ENCODE measurements at places on chromosomes 13 and 19.

GRCh38 chr19:35736913-35737886 is 5.1 kb downstream of the IGFLR1 start:
- no peak for DNase-seq

- no peak for DNase-seq
These were observed 525.2 kb downstream of the LIG4 start for GRCh38 chr13:107690181-107690580.

GRCh38 chr13:64662887-64663593 is 2567.1 kb downstream of the PCDH9 start:
- no peak for DNase-seq

- DNase-seq, result no peak
These were observed 44.5 kb upstream of the SPACA7 start for GRCh38 chr13:112331675-112332074.

DNA sequence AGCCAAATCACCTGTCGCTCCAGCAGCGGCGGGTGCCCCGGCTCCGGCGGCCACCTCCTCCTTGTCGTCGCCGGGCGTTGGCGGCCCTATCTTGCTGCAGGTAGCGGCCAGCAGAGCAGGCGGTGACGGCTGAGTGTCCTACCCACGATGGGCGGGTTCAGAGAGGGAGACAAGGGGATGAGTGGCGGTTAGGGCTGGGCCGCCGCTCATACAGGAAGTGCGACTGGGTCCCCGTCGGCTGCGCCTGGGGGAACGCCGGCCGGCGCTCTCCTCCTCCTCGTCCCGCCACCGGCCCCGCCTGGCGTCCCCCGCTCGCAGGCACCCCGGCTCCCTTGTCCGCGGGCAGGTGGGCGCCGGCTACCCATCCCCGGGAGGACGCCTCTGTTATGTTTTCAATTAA is 1692.0 kb downstream of the SLITRK5 start:
- no peak for DNase-seq

DNA sequence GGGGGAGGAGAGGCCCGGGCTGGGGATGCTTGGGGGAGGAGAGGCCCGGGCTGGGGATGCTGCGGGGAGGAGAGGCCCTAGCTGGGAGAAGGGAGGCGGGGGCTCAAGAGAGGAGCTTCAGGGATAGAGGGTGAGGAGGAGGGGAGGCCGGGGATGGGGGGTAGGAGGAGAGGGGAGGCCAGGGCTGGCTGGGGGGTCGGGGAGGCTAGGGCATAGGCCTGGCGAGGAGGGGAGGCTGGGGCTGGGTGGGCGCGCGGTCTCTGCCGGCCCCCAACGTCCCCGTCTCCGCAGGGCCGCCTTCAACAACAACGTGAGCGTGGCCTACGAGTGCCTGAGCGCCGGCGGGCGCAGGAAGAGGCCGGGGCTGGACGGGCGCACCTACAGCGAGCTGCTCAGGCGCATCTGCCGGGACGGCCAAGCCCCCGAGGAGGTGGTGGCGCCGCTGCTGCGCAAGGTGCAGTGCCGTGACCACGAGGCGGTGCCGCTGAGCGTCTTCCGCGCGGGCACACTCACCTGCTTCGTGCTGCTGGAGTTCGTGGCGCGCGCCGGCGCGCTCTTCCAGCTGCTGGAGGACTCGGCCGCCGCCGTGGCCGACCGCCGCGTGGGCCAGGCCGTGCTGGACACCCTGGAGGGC is 11.4 kb downstream of the TPGS1 start:
- no peak for DNase-seq

DNA sequence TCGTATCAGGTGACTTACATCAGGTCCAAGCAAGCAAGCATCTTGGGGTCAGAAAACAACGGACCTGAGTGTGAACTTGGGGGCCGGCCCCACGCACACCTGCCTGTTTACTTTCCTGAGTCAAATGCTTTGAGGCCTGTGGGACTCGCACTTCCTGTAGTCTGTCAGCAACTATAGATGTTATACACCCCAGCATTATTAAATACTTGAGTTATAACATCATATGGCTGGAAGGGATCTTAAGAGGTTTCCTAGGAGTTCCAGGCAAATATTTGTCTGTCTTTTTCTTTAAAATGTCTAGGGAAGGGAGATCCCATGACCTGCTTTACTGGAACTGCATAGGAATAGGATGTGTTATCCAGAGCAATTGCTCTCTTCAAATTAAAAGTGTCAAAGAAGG is 280.6 kb downstream of the SHISA2 start:
- DNase-seq, result no peak

DNA sequence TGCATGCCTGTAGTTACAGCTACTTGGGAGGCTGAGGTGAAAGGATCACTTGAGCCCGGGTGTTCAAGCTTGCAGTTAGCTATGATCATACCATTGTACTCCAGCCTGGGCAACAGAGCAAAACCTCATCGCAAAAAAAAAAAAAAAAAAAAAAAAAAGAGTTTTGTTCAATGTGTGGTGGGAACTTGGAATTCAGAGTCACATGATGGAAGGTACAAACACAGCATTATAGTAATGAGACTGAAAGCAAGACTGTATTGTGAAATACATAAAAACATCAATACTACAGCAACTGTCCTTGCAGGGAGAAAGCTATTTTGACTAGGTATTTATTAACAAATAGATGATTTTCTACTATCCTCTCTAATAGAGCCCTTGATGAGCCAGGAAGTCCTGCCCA is 393.2 kb downstream of the DLEU7 start:
- DNase-seq, result no peak

Data from Panc1 (cell line).